H9 (cell line): ENCODE measurements at places on chromosomes 2 and 18. TPM values are rescaled to one million over a fixed set of nuclear protein-coding genes. Genes with fewer than 3 reads are reported as not detected.
A peak's percentile ranks its signal among the peaks of the same experiment; 100 is the strongest.

- peak; percentile 80 for DNase-seq
These were observed 12.8 kb upstream of the IHH start for GRCh38 chr2:219073413-219074129.

GRCh38 chr2:167681234-167682015 is 566.0 kb downstream of the STK39 start:
- no peak for DNase-seq

GRCh38 chr2:73063909-73064875 is 7.3 kb downstream of the SFXN5 start:
- peak; percentile 50 for DNase-seq

GRCh38 chr2:43569921-43570320 is 25.9 kb downstream of the THADA start:
- DNase-seq, result no peak

DNA sequence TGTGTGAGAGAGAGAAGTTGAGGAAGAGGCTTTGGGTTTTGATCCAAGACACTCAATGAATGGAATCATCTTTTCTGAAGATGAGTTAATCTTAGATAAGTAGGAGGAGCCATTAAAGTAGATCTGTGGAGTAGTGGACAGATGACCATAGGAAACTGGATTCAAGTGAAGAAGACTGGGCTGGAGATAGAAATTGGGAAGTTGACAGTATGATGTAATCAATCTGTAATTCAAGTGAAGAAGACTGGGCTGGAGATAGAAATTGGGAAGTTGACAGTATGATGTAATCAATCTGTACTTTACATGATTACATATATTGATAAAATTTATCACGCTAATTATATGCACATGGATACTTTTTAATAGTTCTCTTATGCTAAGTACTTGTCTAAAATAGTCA is 92.8 kb downstream of the PHLPP1 start:
- DNase-seq, result no peak

DNA sequence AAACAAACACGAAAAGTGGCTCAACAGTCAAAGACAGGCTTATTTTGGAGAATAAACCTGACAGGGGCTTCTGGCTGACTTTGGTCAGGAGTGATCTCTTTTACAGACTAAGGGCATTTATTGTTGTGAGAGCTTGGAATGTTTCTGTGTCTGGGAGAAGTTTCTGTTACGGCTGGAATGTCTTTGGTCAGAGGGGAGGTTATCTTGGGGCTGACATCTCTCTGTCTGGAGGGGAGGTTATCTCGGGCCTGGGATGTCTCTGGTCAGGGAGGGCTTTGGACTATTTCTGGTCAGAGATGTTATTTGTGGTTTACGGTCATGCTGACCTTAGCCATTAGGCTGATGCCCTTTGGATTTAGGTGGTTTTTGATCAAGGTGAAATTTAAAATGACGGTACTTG is 345.5 kb upstream of the FSIP2 start:
- DNase-seq, result no peak

GRCh38 chr2:127387655-127388422 is at the start of gene MAP3K2:
Gene MAP3K2, minus strand, starts transcription at chr2:127387975. Its CDS starts 44,846 bp downstream, at chr2:127343129.
- DNase-seq, result peak; percentile 93

DNA sequence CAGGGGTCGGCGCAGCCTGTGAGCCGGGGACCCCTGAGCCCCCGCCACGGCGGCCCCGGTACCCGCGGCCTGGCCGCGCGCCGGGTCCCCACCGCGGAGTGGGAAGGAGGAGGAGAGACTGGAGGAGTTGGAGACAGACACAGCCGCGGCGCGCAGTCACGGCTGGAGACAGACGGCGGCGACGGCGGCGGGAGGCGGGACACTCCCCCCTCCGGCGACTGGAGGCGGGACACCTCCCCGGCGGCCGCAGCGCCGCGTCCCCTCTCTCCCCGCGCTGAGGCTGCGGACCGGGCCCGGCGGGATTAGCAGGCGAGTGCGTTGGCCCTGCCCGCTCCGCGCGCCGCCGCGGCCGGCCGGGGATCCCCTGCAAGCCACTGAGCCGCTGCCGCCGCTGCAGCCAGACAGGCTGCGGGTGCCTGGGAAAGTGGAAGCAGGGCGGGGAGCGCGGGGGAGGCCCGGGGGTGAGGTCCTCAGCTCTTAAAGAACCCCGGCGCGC is 1.0 kb upstream of the LDLRAD4 start:
- DNase-seq, result peak; percentile 49

DNA sequence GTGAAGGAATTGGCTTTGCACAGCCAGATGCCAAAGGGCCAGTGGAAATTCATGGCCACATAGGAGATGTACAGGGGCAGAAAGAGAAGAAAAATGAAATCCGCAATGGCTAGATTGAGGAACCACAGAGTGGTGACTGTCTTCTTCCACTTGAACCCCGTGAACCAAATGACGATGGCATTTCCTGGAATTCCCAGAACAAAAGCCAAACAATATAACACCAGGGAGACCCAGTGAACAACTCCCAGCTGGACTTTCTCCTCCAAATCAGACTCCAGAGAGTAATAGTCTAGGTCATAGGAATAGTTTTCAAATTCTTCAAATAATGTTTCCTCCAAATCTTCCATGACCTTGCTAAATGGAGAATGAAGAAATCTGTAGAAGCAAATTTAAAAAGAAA is 17.2 kb downstream of the EEF1B2 start:
- no peak for DNase-seq

DNA sequence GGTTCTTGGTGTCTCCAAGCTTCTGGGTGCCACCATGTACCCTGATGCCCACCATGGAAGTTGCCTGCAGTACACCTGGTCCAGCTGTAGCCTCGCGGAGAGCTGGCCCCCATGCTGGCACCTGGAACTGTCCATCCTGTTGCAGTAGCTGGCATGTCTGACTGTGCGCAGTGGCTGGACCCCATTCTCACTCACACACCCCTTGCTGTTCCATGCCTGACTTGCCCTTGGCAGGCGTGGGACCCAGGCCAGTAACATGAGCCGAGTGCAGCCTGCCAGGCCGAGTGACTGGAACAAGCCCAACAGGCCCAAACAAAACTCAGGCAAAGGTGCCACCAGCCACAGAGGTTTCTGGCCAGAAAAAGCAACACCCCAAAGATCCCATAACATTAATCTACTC is 73.8 kb downstream of the NEURL3 start:
- no peak for DNase-seq

GRCh38 chr18:34787931-34788532 is 77.9 kb downstream of the DTNA start:
- no peak for DNase-seq

DNA sequence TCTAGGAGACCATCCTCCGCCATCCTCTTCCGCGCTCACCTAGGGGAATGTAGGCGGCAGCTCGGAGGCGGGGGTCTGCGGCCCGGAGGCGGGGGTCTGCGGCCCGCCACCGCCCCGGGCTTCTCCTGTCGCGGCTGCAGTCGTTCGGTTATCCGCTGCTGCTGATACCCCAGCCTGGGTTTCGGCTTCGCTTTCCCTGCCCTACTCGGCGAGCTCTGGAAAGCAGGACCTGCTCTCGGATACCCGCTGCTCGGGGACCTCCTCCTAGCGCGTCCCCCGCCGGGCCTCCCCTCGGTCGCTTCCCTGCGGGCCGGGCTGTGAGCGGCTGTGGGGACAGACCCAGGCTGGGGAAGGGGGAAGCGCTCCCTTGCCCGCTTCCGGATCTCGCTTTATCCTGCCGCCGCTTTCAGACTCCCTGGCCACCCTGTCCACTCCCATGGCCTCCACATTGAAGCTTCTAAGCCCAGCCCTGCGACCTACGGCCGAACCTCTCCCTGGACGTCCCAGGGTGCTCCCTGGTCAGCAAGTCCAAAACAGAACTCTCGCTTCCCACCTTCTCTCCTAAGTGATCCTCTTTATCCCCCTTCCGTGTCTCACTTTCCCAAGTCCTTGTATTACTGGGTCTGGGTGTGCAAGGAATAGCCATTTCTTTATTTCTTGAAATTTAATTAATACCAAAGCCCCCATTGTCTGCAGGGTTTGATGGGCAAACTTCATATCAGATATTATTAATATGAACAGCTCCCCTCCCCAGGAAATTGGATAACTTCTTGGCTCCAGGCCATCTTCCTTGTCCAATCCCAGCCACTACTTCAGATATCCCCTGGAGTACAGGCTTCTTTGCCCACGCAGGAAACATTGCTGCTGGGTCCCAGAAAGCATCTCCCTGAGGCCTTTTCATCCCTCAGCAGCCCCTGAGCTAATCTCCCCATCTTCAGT is 769 bp downstream of the FKBP1B start:
- peak; percentile 41 for DNase-seq

DNA sequence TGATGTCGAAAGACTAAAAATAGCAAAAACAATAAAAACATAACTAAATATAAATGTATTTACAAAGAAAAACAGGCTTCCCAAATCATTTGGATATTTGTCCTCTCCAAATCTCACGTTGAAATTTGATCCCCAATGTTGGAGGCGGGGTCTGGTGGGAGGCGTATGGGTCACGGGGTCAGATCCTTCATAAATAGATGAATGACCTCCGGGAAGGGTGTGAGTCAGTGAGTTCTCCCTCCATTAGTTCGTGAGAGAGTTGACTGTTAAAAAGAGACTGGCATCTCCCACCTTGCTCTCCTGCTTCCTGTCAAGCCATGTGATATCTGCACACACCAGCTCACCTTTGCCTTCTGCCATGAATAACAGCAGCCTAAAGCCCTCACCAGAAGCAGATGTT is 703.0 kb downstream of the TMEM182 start:
- no peak for DNase-seq

DNA sequence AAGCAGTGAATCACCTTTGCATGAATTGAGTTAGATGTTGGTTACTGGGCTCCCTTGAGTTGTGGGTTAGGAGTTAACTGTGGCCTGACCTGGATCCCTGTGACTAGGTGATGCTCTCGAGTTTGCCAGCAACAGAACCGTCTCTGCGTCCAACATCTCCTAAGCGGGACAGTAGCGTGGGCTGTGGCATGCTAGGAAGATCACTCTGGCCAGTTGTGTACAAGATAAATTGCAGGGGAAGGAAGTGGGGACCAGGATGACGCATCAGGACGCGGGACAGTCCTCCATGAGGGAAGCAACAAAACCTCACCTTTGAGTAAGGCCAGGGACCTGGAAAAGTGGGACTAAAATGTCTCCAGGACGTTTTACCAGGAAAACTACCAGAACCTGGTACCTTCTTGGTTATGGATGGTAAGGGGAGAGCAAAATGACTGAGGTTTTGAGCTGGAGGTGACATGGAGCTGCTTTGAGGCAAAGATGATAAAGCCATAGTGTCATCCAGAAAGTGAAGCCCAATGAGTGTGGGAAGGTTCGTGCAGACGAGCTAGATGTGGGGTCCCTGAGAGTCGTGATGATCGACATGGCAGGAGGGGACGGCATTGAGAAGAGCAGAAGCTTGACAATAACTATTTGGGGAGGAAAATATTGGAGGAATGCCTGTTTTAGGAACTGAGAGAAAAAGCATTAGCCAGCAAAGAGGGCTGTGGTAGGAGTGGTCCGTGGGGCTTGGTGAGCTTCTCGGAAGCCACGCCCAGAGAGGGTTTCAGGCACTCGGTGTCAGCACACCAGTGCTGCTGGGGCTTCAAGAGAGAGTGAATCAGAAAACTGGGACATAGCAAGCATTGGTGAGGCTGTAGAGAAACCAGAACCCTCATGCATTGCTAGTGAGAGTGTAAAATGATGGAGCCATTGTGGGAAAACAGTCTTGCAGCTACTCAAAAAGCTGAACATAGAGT is 95.1 kb downstream of the SMAD7 start:
- DNase-seq, result no peak

- DNase-seq, result peak; percentile 57
These were observed 122.9 kb upstream of the ACVR1C start for GRCh38 chr2:157751462-157752058.

- no peak for DNase-seq
These were observed 950.1 kb downstream of the TRIB2 start for GRCh38 chr2:13666582-13667414.

- no peak for DNase-seq
These were observed 8.7 kb upstream of the GPR17 start for GRCh38 chr2:127637236-127637630.

DNA sequence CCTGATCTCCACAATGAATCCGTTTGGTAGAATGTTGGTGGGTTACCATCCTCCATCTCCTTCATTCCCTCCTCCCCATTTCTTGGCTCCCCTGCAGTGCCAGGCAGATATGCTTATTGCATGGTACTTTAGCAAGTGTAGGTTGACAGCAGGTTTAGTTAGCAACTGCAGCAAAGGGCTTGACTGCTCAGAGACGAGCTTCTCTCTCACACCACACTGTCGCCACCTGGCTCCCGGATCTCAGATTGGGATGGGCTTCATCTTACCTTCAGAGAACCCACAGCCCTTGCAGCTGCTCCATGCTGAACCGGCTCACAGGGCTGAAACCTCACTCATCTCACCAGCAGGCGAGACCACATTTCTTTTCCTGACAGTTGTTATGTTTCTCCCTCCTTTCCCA is 88.8 kb downstream of the VWA3B start:
- DNase-seq, result peak; percentile 67

- DNase-seq, result no peak
These were observed 131.3 kb downstream of the PRPF40A start for GRCh38 chr2:152585830-152586484.

- no peak for DNase-seq
These were observed 34.2 kb downstream of the PMS1 start for GRCh38 chr2:189818249-189819038.

GRCh38 chr2:144481666-144482065 is 38.3 kb downstream of the ZEB2 start:
- no peak for DNase-seq

- DNase-seq, result no peak
These were observed 148.0 kb downstream of the ASB1 start for GRCh38 chr2:238574490-238575271.

- DNase-seq, result no peak
These were observed 469.9 kb upstream of the SMIM21 start for GRCh38 chr18:75897386-75897785.

GRCh38 chr2:238701341-238702206 is 146.3 kb upstream of the TWIST2 start:
- DNase-seq, result no peak

DNA sequence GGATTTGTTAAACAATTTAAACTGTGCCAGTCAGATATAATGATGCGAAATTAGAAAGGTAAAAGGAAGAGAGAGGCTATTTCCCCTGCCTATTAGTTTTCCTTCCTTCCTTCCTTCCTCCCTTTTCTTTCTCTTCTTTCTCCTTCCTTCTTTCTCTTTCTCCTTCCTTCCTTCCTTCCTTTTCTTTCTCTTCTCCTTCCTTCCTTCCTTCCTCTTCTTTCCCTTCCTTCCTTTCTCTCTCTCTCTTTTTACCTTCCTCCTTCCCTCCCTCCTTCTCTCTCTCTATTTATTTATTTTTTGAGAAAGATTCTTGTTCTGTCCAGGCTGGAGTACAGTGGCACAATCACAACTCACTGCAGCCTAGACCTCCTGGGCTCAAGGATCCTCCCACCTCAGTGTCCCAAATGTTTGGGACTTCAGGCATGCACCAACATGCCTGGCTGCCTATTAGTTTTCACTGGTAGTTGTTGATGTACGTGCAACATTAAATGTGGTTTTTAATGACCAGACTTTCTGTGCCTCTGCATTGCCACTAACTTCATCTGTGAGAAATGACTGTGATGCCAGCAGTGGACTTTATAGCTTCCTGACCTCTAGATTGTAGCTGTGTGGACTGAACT is 48.7 kb upstream of the NFE2L2 start:
- no peak for DNase-seq

- DNase-seq, result no peak
These were observed 167.8 kb downstream of the NRP2 start for GRCh38 chr2:205850132-205850531.

- DNase-seq, result peak; percentile 36
These were observed 32.4 kb upstream of the VIT start for GRCh38 chr2:36663851-36664695.

GRCh38 chr2:239290618-239291474 is 110.0 kb downstream of the HDAC4 start:
- no peak for DNase-seq

Gene NEU4
- total RNA-seq, result 0.42 and 0.70 TPM in 2 replicates

Gene ADD2
- total RNA-seq, result 124 TPM in 2 replicates

Gene GREB1L
- 2.1 and 2.7 TPM in 2 replicates for total RNA-seq

Gene GREB1
- total RNA-seq, result 15.3 and 16.5 TPM in 2 replicates

Gene GULP1
- total RNA-seq, result 124 and 140 TPM in 2 replicates

Gene ALKAL2
- total RNA-seq, result 0.48 and 0.68 TPM in 2 replicates

Gene IL36G
- not detected in 2 replicates for total RNA-seq
